ENCODE measurements at places on chromosomes 6 and 20.
A peak's percentile ranks its signal among the peaks of the same experiment; 100 is the strongest.

DNA sequence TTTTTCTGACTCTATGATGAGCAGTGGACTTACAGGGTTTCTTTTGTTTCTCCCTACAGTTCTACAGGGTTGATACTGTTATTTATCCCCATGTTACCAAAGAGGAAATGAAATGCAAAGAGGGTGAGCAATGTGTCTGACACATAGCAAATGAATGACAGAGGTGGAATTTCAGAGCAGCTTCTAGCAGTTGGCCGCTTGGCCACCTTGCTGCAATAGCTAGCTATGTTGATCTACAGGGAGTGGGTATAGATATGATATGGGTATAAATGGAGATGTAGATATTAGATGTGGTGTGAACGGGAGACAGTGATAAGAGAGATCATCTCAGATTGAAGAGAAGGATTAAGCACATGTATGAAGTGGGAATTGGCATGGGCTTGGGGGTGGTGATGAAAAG, 10.9 kb upstream of the SLC22A3 start:
- no peak for DNase-seq

- DNase-seq: no peak
Observed at GRCh38 chr6:101266063-101266462, 127.4 kb upstream of the GRIK2 start.

- no peak for DNase-seq
Observed at GRCh38 chr6:129270450-129270849, 387.5 kb downstream of the LAMA2 start.

- peak; percentile 48 for DNase-seq
Observed at GRCh38 chr6:28657769-28658465, 132.2 kb downstream of the GPX5 start.

- DNase-seq: no peak
Observed at GRCh38 chr20:2162823-2163166, 61.2 kb downstream of the STK35 start.

GRCh38 chr6:158014505-158015187, 33.0 kb downstream of the SYNJ2 start:
- no peak for DNase-seq

GRCh38 chr6:658244-658643, 1.3 kb upstream of the HUS1B start:
- DNase-seq: no peak

DNA sequence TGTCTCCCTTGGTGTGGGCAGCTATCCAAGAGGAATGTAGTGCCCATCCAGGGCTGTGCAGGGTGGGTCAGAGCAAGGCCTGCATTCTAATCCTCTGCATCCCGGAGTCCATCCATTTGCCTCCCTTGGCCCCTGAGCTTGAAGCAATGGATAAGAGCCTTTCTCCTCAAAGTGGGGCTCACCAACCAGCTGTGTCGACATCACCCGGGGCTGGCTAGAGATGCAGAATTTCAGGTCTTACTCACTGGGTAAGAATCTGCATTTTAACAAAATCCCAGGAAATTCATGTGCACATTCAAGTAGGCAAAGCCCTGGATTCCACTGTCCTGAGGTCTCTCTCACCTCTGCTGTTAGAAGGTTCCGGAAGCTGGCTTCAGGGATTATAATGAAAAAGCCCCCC, 95.3 kb downstream of the MDGA1 start:
- DNase-seq: no peak

GRCh38 chr6:137982418-137983189, 115.5 kb downstream of the TNFAIP3 start:
- DNase-seq: no peak

DNA sequence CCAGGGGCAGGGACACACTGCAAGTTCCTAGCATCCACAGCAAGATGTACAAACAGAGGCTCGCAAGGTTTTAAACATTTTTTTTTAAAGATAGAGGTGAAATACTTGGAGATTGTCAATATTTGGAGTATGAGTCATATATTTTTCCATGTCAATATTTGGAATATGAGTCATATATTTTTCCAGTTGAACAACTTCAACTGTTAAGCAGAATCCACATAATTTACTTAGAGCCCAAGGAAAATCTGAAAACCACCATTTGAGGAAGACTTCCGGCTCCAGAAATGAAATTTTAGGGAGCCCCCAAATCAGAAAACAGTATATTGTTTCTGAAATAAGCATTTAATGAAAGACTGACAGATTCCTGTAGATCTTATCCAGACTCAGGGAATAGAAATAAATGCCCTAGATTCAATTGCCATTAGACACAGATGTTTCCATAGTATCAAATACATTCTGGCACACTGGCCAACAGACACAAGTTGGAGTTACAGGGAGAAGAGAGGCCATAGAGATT, 51.6 kb upstream of the FAM184A start:
- no peak for DNase-seq

- no peak for DNase-seq
Observed at GRCh38 chr6:41970436-41970846, 28.8 kb upstream of the CCND3 start.

- DNase-seq: no peak
Observed at GRCh38 chr6:107740496-107741190, 83.5 kb downstream of the SCML4 start.

DNA sequence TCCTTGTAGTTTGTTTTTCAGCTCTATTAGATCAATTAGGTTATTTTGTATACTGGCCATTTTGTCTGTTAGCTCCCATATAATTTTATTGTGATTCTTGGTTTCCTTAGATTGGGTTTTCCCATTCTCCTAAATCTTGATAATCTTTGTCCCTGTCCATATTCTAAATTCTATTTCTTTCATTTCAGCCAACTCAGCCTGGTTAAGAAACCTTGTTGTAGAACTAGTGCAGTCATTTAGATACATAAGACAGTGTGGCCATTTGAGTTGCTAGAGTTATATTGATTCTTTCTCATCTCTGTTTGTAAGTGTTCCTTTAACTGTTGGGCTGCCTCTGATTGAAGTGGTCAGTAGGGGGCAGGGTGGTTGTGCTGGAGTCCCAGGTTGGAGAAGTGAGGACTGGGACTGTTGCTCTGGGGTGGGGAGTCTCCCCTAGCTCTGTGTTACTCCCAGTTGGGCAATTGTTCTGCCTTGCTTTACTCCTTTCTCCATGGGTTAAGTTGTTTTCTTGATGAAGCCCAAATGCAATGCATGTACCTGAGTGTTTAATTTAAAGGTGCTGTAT, 98.8 kb upstream of the NRN1 start:
- DNase-seq: no peak

DNA sequence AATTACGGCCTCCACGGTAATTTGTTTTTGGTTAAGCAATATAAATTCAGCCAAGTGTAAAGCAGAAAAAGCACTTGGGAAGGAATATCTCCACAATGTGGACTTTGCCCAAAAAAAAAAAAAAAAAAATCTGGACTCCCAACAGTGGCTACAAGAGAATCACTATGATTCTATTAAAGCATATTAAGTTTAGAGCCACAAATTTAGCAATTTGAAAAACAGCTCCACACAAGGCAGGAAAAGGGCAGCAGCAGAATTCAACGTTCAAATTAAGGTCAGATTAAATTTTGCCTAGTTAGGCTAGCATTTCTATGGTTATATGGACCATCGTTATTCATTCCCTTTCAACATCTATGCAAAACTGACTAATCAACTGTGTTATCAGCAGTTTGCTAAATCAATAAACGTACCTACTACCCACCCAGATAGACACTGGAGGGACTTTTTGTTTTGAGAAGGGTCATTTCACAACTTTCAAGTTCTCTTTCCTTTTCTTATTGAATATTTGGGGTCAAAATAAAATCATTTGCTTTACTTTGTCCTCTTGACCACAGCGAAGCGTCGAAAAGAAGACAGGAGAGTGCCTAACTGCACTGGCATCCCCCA, 1.0 kb downstream of the MCM9 start:
- no peak for DNase-seq

DNA sequence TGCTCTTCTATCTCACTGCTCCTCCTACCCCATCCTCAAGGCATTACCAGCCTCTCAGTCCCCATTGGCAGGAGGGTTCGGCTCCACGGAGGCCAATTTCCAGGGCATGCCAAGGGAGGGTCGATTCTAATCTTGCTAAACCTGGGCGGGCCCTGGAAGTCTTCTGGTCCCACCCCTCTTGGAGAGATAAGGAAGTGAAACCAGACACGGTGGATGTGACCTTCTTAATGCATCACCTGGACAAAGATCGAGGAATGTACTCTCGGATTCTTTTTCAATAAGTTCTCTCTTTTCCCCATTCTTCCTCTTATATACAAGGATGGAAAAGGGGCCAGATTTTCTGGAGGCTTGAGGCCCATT, 112.2 kb upstream of the ARMC2 start:
- DNase-seq: no peak

DNA sequence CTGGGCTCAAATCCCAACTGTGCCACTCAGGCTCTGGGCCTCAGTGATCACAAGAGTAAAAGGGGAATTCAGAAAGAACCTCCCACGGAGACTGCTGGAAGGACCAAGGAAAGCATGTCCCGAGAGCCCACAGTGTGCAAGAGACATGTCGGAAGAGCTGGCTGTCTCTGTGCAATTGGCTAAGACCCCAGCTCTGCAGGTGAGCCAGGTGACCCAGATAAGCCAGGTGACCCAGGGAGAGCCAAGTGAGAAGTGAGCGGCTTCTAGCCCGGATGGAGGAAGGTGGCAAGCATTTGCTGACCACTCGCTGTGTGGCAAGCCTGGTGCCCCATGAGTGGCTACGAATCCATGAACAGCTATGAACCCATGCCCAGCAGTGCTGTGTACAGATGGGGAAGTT, 59.1 kb downstream of the RIPOR3 start:
- no peak for DNase-seq

- DNase-seq: no peak
Observed at GRCh38 chr6:3518356-3519190, 61.7 kb upstream of the SLC22A23 start.

GRCh38 chr6:143844006-143844405, 868 bp downstream of the LTV1 start:
- DNase-seq: no peak

GRCh38 chr6:26159357-26160273, 72.4 kb downstream of the HFE start:
- no peak for DNase-seq

GRCh38 chr6:149884215-149884614, 13.7 kb downstream of the RAET1E start:
- DNase-seq: no peak

DNA sequence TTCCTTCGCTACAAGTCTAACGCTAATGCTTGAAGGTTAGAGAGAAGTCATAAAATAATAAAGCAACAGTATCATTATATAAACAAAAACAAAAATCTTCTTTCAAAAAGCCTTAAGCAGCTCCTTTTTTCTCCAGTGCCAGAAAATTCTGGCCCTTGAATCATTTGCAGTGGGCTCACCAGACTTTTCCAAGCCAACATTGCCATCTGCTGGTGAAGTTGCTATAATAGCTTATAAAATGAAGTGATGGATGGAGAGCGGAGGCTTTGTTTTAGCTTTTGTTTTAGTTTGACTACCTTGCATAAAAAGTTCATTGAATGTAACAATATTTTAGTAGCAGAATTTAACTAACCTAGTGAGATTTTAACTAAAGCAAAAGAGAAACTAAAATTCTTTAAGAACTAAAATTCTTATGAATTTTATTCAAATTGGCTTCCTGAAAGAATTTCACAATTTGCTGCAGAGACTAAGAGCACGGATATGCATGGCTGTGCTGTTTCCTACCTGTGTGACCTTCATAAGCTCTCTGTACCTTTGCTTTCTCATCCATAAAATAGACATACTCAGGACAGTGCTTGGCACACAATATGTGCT, 44.8 kb upstream of the SLC2A12 start:
- peak; percentile 65 for DNase-seq

- no peak for DNase-seq
Observed at GRCh38 chr6:29388533-29388932, 6.9 kb upstream of the OR12D2 start.

DNA sequence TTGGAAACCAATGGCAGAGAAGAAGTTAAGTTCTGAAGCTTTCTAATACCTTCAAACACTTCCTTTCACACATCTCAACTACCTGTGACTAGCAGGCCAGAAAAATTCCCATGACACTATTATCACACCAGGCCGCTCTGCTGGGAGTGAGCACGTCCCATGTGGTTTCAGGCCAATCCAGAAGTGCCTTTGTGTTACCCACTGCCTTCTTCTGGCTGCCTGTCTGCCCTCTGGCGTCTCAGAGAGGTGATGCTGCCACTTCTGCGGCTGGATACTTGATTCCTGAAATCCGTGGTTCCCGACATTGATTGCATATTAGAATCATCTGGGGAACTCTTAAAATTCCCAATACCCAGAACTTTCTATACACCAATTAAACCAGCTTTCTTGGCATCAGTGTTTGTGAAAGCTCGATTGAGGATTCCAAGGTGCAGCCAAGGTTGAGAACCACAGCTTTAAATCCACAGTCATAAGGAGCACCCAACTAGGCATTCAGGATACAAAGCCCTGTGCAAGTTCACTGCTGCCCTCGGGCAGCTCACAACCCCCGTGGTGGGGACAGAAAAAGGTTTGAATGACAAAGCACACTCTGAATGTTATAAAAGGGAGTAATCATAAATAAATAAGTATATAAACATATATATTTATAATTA, 65.6 kb downstream of the STMND1 start:
- peak; percentile 25 for DNase-seq

DNA sequence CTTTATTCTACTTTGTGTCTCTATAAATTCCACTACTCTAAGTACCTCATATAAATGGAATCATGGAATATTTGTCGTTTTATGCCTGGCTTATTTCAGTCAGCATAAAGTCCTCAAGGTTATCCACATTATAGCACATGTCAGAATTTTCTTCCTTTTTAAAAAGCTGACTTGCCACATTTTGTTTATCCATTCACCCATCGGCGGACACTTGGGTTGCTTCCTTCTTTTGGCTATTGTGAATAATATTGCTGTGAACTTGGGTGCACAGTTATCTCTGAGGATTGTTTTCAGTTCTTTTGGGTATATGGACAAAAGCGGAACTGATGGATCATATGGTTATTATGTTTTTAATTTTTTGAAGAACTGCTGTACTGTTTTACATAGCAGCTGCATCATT, 39.1 kb upstream of the ME1 start:
- DNase-seq: peak; percentile 41

DNA sequence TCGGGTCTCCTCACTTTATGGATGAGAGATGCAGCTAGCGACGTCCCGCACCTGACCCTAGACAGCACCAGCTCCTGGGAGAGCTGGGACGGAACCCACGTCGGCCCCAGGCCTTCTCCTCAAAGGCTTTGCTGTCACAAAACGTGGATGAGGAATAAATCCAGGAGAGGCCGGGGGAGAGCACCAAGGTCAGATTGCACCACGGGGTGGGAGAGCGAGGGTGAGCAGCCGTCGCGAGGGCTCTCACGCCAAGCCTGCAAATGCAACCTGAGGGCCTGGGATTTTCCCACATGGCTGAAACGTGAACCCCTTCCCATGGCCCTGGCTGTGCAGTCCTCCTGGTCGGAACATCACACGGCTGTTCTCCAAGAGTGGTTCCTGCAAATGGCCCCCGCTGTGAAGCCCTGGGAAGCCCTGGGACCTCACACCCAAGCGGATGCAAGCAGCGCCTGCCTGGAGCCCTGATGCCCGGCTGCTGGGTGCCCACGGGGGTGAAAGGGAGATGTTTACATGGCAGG, 45.3 kb downstream of the DLL1 start:
- DNase-seq: peak; percentile 32

GRCh38 chr6:89035252-89036101, 45.1 kb upstream of the PNRC1 start:
- peak; percentile 85 for DNase-seq

Measured in right cardiac atrium (tissue), 5 donors.